Calu3 (cell line): ENCODE measurements at places on chromosomes 16 and 17.

DNA sequence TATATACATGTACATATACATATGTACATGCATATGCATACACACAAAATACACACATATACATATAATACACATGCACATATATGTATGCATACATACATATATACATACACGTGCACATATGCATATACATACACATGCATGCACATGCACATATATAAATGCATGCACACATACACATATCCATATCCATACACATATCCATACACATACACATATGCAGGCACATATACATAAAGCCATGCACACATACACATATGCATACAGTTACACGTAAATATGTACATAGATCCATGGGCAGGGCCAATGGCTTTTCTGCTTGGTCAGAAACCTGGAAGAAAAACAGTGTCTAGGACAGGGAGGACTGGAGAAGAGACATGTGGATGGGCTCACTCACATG, 23.9 kb upstream of the USP10 start:
- H3K27ac ChIP-seq, result no peak overlapping the region
- no peaks in the 10 kb centered on the region for H3K36me3 ChIP-seq
- H3K27me3 ChIP-seq, result peaks cover 39% of the 10 kb centered on the region
- H3K4me1 ChIP-seq, result no peaks in the 10 kb centered on the region
- DNase-seq, result no peak

GRCh38 chr16:83458612-83459011, 349.2 kb upstream of the HSBP1 start:
- H3K27ac ChIP-seq, result no peak overlapping the region
- no peaks in the 10 kb centered on the region for H3K4me1 ChIP-seq
- H3K27me3 ChIP-seq, result no peaks in the 10 kb centered on the region
- no peak overlapping the region for H3K4me3 ChIP-seq
- DNase-seq, result no peak

DNA sequence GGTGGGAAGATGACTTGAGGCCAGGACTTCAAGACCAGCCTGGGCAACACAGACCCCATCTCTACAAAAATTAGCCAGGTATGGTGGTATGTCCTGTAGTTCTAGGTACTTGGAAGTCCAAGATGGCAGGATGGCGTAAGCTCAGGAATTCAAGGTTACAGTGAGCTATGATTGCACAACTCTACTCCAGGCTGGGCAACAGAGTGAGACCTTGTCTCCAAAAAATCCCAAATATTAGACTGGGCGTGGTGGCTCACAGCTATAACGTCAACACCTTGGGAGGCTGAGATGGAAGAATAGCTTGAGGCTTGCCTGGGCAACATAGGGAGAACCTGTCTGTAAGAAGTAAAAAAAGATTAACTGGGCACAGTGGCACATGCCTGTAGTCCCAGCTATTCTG, 30.8 kb downstream of the SUZ12 start:
- H3K4me1 ChIP-seq, result no peaks in the 10 kb centered on the region
- H3K36me3 ChIP-seq, result peaks cover 31% of the 10 kb centered on the region
- no peak overlapping the region for H3K4me3 ChIP-seq
- H3K27ac ChIP-seq, result no peak overlapping the region

DNA sequence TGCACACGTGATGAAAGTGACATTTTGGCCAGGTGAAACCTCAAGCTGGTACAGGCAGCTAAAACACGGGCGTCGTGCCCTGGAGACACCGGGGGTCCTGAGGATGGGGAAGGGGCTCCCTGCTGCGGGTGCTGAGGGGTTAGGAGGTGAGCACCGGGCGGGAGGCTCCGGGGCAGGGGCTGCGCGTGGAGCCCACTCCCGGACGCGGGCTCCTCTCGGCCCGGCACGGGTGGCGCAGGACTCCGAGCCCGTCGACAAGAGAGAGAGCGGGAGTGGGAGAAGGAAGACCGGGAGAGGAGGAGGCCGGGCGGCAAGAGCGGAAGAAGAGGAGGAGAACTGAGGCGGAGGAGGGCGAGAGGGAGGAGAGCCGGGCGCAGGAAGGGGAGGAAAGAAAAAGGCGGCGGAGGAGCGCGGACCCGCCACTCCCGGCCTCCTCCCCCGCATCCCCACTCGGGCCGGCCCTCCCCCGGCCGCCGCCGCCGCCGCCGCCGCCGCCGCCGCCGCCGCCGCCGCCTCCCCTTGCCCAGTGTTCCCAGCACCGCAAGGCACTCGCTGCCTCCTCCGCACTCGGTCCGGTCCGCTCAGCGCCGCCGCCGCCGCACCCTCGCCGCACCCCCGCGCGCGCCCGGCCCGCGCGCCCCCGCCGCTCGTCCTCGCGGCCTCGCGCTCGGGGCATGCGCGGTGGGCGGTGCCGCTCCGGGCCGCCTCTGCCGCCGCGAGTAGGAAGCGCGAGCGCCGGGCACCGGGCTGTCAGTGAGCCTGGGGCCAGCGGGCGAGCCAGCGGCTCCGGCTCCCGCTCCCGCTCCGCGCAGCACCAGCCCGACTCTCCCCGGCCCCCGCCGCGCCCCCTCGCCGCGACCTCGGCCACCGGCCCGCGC, at the start of gene PRKCA:
TSS of gene PRKCA (plus strand) at position 750 of the 878 bp plus-strand sequence.
- H3K27me3 ChIP-seq, result no peaks in the 10 kb centered on the region
- peak; percentile 85 for DNase-seq
- peaks cover 30% of the 10 kb centered on the region for H3K4me1 ChIP-seq
- H3K4me3 ChIP-seq, result peak within 1 kb of the TSS; percentile 85
- peak within 1 kb of the TSS; percentile 91 for H3K27ac ChIP-seq

DNA sequence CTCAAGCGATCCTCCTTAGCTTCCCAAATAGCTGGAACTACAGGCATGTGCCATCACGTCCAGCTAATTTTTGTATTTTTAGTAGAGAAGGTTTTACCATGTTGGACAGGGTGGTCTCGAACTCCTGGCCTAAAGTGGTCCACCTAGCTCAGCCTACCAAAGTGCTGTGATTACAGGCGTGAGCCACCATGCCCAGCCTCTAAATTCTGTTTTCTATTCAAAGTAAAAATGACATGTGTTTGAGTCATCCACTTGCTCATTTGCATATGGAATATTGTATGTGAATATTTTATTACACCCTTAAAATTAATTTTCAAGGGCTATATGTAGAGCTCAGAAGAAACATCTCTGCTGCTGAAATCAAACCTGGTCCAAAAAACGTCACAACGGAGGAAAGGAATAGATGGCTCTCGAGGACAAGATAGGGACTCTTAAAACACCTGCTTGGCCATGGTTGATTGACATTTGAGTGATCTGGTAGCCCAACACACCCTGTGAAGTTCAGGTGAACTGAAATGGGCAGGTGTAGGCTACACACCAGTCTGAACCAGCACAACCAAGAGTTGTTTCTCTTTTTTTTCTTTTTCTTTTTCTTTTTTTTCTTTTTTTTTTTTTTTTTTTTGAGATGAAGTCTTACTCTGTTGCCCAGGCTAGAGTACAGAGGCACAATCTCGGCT, 51.1 kb downstream of the SF3B3 start:
- no peak overlapping the region for H3K4me3 ChIP-seq
- peaks cover 20% of the 10 kb centered on the region for H3K4me1 ChIP-seq
- H3K27ac ChIP-seq, result peak overlapping the region; percentile 30

- H3K27me3 ChIP-seq, result peaks cover 55% of the 10 kb centered on the region
- DNase-seq, result no peak
- no peak overlapping the region for H3K4me3 ChIP-seq
- H3K4me1 ChIP-seq, result peaks cover 9% of the 10 kb centered on the region
Measured at GRCh38 chr17:50620237-50620636, 14.4 kb upstream of the ABCC3 start.

DNA sequence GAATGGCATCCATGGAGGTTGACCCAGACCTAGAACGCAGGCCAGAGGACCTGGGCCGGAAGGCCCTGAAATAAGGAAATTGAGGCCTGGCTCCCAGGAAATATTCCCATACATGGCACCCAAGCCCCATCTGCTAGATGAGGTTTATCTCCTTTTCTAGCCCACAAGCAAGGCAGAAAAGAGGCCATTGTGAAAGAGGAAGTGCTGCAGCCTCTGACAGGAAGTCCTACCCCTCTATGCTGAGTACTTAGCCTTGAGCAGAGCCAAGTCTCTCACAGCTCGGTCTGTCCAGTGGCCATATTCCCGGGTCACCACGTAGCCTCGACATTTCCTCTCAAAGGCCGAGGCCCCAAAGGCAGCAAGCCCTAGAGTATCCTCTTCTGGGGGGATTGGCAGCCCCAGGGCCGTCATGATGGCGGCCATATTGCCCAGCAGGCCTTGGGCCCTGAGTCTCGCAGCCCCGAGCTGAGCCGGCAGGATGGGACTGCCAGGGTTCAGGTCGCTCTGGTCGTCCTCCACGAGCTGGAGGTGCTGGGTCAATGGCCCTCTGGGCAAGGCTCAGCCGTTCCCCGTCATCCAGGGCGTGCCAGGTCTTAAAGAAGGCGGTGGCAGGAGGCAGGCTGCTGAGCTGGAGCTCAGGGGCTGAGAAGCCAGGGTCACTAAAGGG, 7.8 kb downstream of the CTF1 start:
- DNase-seq, result no peak
- no peak overlapping the region for H3K4me3 ChIP-seq
- H3K4me1 ChIP-seq, result peaks cover 18% of the 10 kb centered on the region
- no peaks in the 10 kb centered on the region for H3K27me3 ChIP-seq
- H3K36me3 ChIP-seq, result peaks cover 5% of the 10 kb centered on the region

DNA sequence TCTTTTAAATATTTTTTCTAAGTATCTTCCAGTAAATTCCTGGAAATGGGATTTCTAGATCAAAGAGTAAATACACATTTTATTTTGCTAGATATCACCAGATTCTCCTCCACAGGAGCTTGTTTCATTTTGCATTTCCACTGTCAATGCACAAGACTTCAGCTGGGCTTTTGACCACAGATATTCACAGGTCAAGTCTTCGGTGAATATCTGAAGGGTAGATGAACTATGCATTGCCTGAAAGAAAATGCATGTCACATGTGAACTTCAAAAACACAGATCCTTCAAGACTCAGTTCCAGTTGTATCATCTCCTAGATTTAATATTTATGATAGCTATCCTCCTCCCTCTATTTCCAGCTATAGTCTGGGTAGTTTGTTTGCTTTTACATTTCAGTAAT, 963.6 kb upstream of the GOT2 start:
- H3K36me3 ChIP-seq, result no peaks in the 10 kb centered on the region
- H3K4me3 ChIP-seq, result no peak overlapping the region
- no peak for DNase-seq

DNA sequence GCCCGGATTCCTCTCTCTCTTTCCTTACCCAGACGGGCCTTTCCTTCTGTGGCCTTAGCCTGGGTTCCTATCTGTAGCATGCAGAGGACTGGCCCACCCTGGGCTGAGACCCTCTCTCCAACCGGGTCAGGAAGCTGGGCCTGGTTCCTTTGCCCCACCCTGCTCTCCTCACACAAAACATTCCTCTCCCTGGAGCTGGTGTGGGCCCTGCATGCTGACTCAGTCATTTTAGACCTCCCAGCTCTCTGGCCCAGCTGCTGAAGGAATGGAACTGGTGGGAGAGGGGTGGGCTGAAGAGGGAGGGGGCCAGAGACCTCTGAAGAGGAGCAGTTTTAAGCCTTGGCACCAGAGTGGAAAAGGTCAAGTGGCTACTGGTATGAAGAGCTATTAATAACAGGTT, 957 bp downstream of the MYL4 start:
- no peaks in the 10 kb centered on the region for H3K36me3 ChIP-seq
- H3K27me3 ChIP-seq, result peaks cover 26% of the 10 kb centered on the region
- no peak overlapping the region for H3K4me3 ChIP-seq
- peaks cover 12% of the 10 kb centered on the region for H3K4me1 ChIP-seq
- H3K27ac ChIP-seq, result no peak overlapping the region

DNA sequence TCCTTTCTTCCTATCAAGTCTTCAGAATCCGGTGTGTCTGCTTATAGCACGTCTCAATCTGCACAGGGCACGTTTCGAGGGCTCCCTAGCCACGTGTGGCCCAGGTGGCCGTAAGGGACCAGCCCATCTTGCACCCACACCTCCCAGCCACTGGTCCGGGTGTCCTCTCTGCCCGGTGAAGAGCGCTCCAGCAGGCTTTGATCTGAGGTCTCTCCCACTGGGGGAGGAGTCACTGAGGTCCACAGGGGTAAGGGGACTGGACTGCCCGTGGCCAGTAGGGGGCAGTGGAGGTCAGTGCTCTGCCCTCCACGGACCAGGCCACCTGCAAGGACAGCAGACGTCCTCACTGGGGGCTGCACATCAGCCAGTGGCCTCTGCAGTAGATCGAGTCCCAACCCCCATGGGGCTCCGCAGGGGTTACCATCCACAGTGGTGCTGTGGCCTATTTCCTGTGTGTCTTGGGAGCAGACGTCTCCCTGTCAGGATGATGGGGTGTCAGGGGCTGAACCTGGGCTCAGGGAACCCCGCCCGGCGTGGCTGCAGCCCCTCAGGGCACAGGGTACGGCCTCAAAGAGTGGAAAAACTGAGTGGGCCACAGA, 204.1 kb upstream of the CIBAR2 start:
- no peak overlapping the region for H3K27ac ChIP-seq
- no peaks in the 10 kb centered on the region for H3K4me1 ChIP-seq
- peaks cover 83% of the 10 kb centered on the region for H3K27me3 ChIP-seq
- no peaks in the 10 kb centered on the region for H3K36me3 ChIP-seq
- H3K4me3 ChIP-seq, result no peak overlapping the region

GRCh38 chr16:64184156-64184555, 937.7 kb downstream of the CDH11 start:
- no peaks in the 10 kb centered on the region for H3K27me3 ChIP-seq
- no peak overlapping the region for H3K4me3 ChIP-seq
- no peaks in the 10 kb centered on the region for H3K4me1 ChIP-seq
- DNase-seq, result no peak

DNA sequence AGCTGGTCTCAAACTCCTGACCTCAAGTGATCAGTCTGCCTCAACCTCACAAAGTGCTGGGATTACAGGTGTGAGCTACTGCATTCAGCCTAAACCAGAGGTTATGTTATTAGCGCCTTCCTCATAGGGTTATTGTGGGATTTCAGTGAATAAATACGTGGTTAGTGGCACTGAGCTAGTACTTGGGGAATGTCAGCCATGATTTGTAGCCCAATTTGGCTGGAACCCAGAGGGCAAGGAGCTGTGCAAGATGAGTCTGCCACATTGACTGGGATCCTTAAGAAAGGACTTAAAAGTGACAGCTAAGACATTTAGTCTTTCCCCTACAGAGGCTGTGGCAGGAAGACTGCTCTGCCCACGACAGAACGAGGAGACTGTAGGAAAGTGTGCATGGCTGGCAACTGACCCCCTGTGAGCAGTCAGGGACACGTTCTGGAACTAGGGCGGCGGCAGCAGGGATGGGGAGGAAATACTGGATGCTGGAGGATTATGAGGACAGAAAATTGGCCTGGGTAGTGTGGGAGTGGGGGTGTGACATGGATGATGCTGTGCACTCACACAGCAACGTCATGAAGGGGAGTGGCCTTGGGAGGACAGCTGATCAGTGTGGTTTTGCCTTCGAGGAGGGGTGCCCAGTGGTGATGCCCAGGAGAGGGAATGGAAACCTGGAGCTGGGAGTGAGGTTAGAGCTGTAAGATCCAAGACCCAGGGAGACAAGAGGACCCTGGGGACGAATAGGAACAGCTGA, 14.6 kb downstream of the ATP5PD start:
- peak; percentile 65 for DNase-seq
- H3K36me3 ChIP-seq, result peaks cover 42% of the 10 kb centered on the region
- H3K27ac ChIP-seq, result peak overlapping the region; percentile 68
- peaks cover 16% of the 10 kb centered on the region for H3K27me3 ChIP-seq

DNA sequence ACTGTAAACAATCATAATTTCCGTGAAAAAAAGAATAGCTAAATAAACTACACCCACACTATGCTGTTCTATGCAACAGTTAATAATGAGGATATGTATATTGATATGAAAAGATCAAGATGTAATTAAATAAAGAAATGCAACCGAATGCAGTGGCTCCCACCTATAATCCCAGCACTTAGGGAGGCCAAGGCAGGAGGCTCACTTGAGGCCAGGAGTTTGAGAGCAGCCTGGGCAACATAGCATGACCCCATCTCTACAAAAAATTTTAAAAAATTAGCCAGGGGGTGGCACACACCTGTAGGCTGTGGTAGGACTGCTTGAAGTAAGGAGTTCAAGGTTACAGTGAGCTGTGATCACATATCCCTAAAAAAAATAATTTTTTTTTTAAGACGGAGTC, 14.9 kb downstream of the CENPV start:
- H3K36me3 ChIP-seq, result no peaks in the 10 kb centered on the region
- no peaks in the 10 kb centered on the region for H3K4me1 ChIP-seq
- H3K27me3 ChIP-seq, result no peaks in the 10 kb centered on the region
- H3K27ac ChIP-seq, result no peak overlapping the region
- no peak overlapping the region for H3K4me3 ChIP-seq
